ENCODE measurements at places on chromosomes 5 and 9.

DNA sequence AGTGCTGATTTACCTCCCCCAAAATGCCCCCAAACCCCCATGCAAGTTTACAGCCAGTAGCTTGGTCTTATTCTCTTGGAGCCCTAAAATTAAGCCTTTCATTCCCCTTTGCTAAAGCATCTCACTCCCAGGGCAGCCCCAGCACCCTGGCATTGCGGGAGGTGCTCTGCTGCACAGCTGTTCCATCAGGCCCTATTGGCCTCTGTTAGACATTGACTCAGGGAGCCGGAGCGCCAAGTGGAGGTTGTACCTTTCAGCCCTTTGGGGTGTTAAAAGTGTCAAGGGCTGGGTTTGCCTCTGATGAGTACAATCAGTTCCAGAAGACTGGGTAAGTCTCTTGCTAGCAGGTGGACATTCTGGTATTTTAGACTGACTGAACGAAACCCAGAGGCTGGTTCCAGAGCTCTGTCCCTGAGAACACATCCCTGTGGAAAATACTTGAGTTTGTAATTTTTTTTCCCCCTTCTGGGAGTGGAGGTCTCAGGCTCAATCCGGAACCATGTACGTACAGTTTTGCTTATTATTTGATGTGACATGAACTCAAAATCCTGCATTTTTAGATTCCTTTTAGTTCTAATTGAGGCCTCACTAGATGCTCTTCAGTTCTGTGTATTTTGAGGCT lies 102.4 kb downstream of the UBE2R2 start:
- DNase-seq = no peak

GRCh38 chr9:109582386-109582785 lies 84.3 kb upstream of the PTPN3 start:
- DNase-seq = no peak

- DNase-seq = no peak
These were observed 53.4 kb downstream of the ITGA1 start for GRCh38 chr5:52841114-52841513.

DNA sequence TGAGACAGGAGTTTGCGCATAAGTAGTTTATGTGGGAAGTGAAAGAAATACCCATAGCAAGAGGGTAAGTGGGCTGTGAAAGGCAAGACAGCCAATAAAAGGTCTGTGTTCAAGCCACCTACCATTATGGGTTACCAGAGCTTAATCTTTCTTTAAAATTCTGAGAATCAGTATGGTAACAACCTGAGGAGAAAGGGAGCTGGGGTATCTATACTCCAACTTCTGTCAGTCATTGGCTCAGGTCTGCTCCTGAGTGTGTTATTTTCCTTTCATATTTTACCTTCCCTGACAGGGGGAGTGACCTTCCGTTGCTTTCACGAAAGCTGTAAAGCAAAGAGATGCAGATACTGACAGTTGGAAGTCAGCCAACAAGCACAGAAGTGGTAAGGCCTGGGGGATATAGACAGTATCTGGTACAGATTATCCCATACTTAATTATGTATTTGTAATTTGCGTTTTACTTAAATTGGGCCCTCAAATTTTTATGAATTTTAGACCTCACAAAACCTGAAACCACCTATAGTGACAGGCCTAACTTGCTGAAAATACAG lies 233.4 kb downstream of the RAB3C start:
- DNase-seq = no peak

GRCh38 chr5:25515525-25515924 lies 870.7 kb upstream of the CDH10 start:
- DNase-seq = no peak
